ENCODE measurements at places on chromosomes 2 and 18.

GRCh38 chr2:157803476-157803875 lies 72.7 kb downstream of the ACVR1 start:
- no peak for DNase-seq

- no peak for DNase-seq
Measured at GRCh38 chr2:102176172-102176571, 10.7 kb upstream of the IL1RL2 start.

GRCh38 chr18:23903971-23904370 lies 110.6 kb upstream of the TTC39C start:
- DNase-seq = no peak

- no peak for DNase-seq
Measured at GRCh38 chr18:9716780-9717563, 8.9 kb downstream of the RAB31 start.

GRCh38 chr2:169717691-169718063 lies 16.0 kb upstream of the KLHL23 start:
- DNase-seq = no peak

GRCh38 chr2:235842941-235843340 lies 325.2 kb downstream of the GBX2 start:
- no peak for DNase-seq

DNA sequence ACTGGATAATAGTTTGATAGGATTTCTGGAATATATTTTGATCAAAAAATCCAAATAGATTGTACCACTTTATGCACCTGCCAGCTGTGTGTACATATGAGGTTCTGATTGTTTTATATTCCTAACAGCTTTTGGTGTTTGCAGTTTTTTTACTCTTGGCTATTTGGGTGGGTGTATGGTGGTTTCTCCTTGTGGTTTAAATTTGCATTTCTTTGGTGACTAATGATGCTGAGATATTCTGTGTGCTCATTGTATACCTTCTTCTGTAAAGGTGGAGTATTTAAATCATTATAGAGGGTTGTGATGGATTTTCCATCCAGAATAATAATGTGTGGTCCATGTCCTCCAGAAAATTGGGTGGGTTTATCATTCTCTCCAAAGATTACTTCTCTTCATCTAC lies 372.9 kb downstream of the THSD7B start:
- no peak for DNase-seq

DNA sequence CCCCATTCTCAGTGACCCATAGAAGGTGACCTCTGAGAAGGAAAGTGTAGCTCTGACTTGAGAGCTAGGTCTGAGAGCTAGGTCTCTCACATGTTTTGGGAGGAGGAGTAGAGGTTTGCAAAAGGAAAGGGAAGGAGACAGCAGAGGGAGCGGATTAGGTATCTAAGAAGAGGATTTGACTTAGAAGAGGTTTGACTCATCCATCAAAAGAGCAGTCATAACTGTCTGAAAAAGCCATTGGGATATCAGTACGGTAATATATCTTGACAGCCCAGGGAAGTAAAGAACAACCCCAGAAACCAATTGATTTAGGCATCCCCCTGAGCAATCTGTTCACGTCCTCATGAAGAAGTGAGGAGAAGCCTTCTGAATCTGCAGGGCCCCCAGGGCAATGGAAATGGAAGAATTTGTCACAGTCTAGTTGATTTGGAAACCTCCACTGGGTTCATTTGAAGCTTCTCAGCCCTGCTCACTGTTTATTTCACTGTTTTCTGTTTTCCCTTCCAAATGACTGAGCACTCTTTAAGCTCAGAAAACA lies 19.3 kb downstream of the OXER1 start:
- DNase-seq = no peak

- DNase-seq = no peak
Measured at GRCh38 chr18:64994370-64994769, 756.4 kb upstream of the CDH7 start.

- no peak for DNase-seq
Measured at GRCh38 chr2:217950401-217950871, 52.4 kb downstream of the TNS1 start.

DNA sequence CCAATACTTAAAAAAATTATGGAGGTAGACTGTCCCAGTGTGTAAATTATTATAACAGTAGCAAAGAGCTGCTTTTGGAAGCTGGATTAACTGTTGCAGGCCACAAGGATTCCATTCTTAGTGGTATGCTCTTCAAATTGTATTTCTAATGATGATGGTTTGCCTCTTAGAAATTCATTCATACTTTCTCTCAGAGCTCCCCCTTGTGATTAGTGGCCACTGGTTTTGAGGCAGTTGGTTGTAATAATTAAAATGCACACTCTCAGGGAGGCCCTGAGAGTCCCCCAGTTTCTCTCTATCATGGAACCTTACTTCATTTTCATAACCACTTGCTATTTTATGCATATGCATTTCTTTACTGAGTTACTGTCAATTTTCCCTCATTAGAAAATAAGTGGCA lies 122.5 kb downstream of the PLA2R1 start:
- DNase-seq = no peak

DNA sequence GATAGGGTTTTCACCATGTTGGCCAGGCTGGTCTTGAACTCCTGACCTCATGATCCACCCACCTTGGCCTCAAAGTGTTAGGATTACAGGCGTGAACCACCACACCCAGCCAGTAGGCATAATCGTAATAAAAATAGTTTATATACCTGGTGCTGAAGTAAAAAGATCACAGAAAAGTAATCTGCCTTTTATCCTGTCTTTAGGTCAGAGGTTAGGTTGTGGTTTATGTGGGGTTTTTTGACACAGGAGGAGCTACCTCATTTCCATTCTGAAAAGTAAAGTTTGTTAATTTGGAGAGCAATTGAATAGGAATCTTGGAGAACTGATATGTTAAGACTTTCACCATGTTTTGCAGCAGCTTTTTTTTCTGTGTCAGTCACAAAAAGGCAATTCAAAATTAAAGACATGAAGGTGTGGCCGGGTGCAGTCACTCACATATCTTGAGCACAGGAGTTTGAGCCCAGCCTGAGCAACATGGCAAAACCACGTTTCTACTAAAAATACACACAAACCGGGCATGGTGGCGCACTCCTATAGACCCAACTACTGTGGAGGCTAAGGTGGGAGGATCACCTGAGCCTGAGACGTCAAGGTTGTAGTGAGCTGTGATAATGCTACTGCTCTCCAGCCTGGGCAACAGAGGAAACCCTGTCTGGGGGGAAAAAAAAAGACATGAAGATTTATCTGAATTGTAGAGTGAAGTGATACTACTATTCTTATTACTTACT lies 31.5 kb downstream of the CCNT2 start:
- no peak for DNase-seq

GRCh38 chr2:123826729-123827271 lies 198.3 kb upstream of the CNTNAP5 start:
- no peak for DNase-seq

DNA sequence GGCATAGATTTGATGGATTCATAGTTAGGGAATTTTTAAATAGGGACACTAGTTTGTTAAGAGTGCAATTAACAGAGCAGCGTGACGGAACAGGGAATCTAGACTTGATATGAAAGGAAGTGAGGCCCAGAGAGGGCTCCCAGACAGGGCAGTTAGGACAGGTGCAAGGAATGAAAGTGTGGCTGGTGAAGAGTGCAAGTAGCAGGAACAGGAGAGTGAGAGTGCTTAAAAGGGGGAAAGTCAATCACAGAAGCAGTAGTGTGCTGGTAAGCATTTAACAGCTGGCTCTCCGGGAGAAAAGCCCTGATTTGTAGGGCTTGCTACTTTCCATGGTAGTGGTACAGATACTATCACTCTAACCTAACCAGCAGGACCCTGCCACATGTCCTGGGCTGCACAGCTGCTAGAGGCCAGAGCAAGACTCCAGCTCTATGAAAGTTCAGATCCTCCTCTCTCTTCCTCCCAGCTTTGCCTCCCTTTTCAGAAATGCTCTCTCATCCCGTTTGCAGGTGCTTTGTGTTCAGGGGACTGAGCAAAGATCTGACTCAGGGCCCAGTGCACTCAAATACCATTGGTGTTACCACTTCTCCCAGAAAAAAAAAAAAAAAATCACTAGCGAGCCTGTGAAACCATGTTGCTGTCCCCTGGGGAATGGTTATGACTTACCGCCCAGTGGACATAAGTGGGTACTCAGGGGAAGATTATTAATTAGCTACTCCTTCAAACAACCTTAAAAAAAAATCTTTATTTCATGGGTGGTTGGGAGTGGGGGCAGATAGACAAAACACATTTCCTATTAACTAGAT lies 18.1 kb upstream of the GCFC2 start:
- no peak for DNase-seq

DNA sequence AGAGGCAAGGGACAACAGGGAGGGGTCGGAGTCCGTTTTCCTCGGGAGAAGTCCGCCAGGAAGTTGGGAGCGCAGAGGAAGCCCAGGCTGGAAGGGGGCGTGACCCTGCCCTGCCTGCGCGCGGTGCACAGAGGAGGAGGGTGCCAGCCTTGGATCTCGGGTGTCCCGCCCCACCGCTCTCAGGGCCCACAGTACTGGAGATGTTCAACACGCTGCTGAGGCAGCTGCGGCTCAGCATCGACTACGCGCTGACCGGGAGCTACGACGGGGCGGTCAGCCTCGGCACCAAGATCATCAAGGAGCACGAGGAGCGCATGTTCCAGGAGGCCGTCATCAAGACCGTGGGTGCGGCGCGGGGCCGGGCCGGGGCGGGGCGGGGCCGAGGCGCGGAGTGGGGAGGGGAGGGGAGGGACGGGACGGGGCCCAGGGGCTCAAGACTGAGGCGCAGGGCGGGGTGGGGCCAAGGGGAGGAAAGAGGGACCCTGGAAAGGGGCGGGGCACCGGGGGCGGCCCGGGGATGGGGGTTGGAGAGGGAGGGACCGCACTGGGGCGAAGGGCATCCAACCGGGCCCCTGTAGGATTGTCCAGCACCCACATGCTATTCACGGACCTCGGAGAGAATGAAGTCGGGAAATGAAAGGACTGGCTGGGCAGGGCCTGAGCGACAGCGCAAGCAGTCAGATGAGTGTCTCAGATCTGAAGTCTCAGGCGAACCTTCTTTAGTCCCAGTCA lies 36.6 kb downstream of the POMC start:
- no peak for DNase-seq

DNA sequence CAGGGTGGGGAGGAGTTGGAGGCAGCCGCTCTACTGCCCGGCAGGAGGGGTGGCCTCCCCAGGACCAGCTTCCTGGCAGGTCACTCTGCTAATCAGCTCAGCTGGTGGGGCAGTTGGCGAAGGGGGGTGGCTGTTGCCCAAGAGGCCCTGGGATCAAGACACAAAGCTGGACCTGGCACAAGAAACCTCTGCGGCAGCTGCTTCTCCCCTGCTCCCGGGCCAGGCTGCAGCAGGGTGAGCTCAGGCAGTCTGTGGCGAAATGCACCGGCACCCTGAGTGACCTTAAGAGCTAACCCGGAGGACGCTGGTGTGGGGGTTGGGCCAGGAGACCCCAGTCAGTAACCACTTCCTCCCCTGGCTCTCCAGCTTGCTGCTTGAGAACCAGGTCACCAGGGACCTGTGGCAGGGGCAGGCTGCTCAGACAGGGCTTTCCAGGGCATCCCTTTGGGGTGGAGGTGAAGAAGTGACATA lies 31.1 kb downstream of the TOGARAM2 start:
- no peak for DNase-seq

- DNase-seq = no peak
Measured at GRCh38 chr18:22102953-22103646, 66.3 kb upstream of the GATA6 start.

- DNase-seq = no peak
Measured at GRCh38 chr2:31831585-31831984, 179.2 kb downstream of the MEMO1 start.

DNA sequence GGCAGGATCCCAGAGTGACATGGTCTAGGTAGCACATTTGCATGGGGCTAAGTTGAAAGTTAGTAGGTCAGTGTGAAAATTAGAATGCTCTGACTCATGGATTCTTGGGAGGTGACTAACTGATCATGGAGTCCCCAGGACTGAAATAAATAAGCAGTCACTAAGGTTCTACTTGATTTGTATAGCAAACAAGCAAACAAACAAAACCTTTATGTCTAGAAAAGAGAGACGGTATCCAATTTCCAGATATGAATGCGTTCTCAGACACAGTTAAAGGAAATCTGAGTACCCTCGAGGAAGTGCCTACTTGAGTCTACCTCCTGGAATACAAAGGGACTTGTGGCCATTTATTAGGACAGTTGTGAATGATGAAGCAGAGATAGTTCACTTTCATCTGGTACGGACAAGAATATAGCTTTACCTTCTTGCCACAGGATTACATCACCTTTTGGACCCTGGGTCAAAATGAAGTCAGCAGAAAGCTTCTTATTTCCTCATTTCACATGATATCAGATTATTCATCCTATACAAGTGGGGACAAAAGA lies 54.3 kb upstream of the AGPS start:
- no peak for DNase-seq

GRCh38 chr18:80178935-80179818 lies 68.1 kb downstream of the PARD6G start:
- DNase-seq = no peak

- DNase-seq = no peak
Measured at GRCh38 chr2:100011272-100011731, 131.1 kb downstream of the AFF3 start.

Measured in activated CD8-positive, alpha-beta memory T cell treated with anti-CD3 and anti-CD28 coated beads for 1 hour (primary cell).